EL (cell line): ENCODE measurements at places on chromosomes 16 and 17.
A peak's percentile ranks its signal among the peaks of the same experiment; 100 is the strongest.

GRCh38 chr16:84483882-84484565 lies 20.4 kb downstream of the MEAK7 start:
- no peak for DNase-seq

DNA sequence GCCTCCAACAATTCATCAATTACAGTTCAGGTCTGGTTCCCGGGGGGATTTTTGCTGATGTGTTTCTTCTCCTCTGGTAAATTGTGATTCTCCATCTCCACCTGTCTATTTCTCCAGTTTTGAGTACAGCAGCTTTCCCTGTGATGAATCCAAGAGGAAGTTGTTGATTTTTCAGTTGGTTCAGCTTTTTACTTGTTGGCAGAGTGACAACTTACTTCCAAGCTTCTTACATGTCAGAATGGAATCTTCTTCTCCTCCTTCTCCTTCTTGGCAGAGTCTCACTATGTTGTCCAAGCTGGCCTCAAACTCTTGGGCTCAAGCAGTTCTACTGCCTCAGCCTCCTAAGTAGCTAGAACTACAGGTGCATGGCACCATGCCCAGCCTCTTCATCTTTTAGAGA lies 33.4 kb upstream of the TMEM92 start:
- peak; percentile 51 for DNase-seq

DNA sequence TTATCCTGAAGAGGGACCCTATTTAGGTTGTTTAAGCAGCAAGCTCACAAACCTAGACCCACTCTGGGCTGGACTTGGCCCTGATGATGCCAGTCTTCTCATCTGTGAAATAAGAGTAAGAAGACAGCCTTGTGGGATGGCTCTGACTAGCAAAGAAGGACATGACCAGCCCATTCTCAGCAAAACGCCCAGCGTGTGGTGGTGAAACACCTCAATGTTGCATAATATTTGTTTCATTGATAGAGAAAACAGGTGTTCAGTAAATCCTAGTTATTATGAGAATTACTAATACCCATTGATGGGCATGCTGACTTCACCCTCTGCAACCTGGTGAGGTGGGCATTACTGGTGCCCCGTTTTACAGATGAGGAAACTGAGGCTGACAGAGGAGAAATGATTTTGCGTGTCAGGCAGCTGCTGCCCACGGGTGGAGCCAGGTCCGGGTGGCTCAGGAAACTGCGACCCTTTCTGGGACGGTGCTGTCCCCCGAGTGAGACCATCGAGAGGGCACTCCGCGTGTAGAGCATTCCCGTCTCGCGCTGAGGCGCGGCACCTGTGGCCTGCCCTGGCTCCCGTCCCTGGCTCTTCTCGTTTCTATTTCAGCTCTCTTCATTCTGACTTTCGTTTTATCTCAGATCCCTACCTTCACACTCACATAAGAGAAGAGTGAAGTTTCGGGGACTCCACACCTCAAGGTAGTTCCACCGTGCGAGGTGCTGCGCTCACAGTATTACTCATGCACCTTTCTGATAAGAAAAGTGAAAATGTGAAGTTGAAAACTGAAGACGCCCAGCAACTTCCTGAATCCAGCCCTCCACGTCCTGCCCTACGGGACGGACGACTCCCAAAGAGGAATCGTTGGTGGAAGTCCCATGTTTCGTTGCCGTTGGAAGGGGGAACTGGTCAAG lies 48.5 kb downstream of the IRF8 start:
- no peak for DNase-seq

- DNase-seq: peak; percentile 82
Measured at GRCh38 chr17:14214271-14214670, 22.4 kb downstream of the CDRT15 start.

GRCh38 chr17:12463102-12463501 lies 202.6 kb upstream of the MYOCD start:
- peak; percentile 56 for DNase-seq

DNA sequence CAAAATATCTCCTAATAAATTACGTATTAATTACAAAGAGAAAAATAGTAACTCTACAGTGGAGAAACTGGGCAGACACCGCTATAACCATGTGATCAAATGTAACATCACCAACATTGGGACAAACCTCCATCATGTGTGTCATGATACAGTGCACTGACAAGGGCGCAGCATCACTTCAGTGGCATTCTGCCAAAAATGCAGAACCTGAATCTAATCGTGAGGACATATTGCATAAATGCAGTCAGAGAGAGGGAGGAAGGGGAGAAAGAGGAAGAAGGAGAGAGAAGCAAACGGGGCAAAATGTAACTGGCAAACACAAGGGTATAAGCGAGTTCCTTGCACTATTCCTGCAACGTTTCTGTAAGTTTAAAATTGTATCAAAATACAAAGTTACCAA lies 74.2 kb upstream of the MARCHF10 start:
- no peak for DNase-seq

GRCh38 chr17:27422601-27423000 lies 33.6 kb upstream of the KSR1 start:
- DNase-seq: no peak

DNA sequence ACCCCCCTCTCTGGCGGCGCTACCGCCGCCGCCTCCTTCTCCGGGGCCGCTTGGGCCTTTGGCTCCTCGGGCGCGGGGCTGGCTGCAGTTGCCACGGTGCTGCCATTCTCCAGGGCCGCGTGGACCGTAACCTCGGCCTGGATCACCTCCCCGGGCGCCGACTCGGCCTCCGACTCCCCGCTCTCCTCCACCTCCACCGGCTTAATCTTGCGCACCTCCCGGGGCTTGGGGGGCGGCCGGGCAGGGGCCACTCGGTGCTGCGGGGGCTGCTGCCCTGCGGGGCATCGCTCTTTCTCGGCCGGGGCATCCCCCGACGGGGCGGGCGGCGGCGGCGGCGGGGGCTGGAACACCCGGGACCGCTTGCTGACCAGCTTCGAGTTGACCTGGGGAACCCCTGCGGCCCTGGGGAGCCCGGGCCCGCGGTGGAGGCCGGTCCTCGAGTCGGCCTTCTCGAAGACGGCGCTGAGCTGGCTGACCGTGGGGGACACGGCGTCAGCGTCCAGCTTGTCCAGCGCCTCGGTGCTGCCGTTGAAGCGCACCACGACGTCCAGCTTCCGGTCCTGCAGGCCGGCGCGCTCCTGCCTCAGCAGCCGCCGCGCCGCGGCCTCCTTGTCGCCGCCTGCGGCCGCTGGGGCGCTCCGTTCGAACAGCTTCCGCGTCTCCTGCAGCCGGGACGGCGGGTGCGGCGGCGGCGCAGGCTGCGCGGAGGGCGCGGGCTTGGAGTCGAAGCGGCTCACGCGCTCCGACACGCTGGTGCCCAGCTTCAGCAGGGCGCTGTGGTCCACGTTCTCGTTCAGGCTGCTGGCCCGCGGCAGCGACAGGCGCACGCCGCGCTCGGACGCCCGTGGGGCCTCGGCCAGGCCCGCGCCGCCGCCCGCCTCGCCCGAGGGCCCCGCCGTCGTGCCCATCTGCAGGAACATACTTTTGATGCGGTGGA lies 792 bp downstream of the PPP1R9B start:
- peak; percentile 65 for DNase-seq

DNA sequence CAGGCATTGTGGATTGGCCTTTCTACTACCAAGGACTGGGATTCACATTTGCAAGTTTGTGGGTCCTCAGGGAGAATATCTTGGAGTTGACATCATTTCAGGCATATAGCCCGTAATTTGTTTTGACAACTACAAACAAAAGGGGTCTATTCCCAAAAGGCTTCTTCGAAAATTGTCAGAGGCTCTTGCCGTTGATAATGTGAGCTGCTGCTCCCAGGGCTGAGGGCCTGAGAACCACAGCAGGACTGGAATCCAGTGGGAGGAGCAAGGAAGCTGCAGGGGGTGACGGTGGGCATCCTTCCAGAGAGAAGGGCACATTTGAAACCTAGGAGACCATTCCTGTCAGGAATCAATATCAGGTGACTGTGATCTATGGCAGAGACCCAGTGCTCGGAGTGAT lies 761.6 kb upstream of the RBFOX1 start:
- no peak for DNase-seq

DNA sequence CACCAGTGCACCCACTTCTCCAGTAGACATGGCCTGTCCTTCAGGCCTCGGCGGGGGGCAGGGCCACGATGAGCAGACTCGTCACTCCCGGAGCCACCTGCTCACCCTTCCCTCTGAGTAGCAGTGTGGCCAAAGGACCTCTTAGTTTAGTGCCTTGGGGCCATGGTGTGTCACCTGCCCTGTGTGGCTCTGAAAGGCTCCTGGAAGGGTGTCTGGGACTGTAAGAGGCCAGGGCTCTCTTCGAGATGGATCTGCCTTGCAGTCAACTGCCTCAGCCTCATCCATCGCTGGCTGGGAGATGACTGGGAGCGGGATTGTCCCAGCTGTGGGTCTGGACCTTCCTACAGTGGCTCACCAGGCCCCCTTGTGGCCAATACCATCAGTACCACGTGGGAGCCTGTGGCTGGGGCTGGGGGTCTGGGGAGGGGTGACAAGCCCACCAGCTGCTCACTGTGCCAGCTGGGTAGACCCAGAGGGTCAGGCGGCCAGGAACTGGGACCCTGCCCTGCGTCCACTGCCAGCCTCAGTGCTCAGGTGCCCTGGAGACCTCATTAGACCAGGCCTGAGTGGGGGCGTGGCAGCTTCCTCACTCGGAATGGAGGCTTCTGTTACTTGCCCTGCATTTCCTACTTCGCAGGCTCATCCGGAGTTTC lies 133.4 kb downstream of the OR1D5 start:
- peak; percentile 31 for DNase-seq

GRCh38 chr16:63702981-63703590 lies 1418.8 kb downstream of the CDH11 start:
- DNase-seq: no peak

- no peak for DNase-seq
Measured at GRCh38 chr16:51845586-51846305, 694.7 kb upstream of the SALL1 start.

DNA sequence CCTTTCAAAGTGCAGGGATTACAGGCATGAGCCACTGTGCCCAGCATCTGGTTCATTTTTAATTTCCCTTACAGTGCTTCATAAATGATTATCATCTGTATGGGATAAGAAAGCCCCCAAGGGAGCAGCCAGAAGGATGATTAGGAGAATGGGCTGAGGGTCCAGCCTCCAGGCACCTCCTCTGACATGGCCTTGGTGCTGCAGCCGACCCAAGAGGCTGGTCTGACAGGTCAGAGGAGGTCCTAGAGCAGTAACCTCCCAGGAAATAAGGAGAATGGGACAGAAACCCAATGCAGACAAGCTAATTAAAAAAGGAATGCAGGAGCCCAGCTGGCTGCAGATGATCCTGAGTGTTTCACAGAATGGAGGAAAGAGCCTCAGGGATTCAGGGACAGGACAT lies 29.0 kb downstream of the MRC2 start:
- DNase-seq: no peak
